ENCODE measurements at places on chromosomes 2 and 18.

GRCh38 chr18:37612524-37613252 is 47.1 kb upstream of the CELF4 start:
- DNase-seq = no peak

GRCh38 chr2:19484736-19485135 is 126.3 kb upstream of the OSR1 start:
- DNase-seq = no peak

DNA sequence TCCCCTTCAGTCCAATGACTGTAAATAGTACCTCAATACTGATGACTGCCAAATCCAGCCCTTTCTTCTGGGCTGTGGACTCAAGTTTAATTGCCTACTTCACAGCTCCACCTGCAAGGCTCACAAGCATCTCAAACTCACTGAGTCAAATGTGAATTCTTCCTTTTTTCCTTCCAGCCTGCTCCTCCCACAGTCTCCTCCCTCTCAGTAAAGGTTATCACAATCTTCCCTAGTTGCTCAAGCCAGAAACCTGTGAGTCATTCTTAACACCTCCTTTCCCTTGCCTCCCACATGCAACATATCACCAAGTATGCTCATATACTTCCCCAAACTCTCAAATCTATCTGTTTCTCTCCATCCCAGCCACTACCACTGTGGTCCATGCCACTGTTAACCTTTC is 3.7 kb upstream of the MFSD6 start:
- no peak for DNase-seq

DNA sequence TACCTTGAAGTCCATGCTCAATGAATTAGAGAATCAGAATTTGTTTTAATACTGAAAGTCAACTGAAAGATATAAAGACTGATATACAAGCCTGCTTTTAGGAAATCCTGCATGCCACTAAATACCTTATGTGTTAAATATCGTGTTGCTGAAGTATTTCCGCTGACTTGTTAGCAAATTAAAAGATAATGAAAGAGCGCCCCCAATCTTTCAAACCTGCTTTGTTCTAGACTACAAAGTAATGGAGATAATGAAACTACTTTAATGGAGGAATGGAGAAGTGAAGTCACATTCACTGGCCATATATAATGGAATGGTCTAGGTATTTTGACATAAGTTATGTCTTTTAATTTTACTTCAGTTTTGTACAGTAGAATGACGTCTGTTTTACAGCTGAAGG is 95.7 kb downstream of the ASXL3 start:
- no peak for DNase-seq

- DNase-seq = no peak
Measured at GRCh38 chr2:186031229-186031628, 292.6 kb downstream of the FSIP2 start.

DNA sequence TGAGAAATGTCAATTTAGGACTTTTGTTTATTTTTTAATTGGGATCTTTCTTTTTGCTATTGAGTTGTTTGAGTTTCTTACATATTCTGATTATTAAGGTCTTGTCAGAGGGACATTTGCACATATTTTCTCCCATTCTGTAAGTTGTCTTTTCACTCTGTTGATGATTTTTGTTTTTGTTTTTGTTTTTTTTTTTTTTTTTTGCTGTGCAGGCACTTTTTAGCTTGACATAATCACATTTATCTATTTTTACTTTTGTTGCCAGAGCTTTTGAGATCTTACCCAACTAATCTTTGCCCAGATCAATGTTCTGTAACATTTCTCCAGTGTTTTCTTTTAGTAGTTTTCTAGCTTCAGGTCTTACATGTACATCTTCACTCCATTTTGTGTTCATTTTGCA is 166.6 kb downstream of the EPHA4 start:
- no peak for DNase-seq

DNA sequence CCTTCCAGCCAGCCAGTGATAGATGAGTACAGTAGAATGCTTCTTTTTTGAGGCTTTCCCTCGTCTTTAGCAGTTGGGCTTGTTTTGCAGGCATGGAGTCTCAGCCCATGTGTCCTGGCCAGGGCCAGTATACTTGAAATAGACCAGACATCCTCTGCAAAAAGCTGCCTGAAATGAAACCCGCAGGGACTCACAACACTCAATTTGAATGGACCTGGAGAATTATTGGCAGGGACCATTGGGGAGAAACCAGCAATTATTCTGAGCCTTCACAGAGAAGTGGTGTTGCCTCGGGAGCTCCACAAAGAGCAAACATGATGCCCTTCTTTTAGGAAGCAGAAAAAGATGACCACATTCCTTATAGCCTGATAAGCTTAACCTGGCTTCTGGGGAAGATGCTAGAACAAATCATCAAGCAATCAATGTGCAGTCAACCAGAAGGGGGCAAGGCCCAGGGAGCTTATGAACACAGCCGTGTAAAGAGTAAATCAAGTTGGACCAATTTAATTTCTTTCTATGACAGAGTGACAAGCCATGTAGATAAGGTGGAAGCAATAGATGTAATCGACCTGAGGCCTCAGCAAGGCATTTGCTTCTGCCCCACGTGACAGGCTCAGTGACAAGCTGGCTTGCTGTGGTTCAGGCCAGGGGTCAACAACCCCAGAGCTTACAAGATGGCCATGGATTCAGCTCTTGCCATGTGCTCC is 42.1 kb downstream of the BOD1L2 start:
- no peak for DNase-seq

- DNase-seq = no peak
Measured at GRCh38 chr2:241763551-241764274, 12.9 kb upstream of the GAL3ST2 start.

GRCh38 chr18:6044773-6045172 is 149.5 kb upstream of the TMEM200C start:
- no peak for DNase-seq

DNA sequence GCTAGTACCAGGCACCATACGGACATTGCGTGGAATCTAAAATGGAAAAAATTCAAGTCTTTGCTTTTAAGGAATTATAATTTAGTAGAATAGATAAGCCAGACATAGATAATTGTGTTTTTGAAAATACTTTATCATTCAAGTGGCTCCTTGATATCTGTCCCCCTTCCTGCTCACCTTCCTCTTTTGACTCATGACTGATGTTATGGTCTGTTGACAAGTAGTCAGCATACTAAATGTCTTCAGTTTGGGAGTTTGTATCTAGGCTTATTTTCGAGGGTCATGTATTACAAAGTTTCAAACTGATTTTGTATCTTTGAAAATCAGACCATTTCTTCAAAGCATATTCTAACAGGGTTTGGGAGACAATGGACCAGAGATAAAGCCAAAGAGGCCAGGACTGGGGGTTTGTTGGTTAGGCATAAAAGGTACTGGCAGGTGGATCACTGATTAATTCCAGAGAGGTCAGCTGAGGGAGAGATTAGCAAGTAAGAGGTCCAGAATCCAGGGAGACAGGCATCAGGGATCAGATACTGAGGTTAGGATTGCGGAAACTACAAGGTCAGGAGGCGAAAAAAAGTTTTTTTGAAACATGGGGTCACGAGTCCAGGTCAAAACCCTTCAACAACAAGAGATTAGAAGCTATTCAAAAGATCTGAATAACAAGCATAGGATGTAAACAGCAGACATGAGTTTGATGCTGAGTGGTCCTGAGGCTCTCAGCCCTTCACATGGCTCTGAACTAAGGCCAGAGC is 31.5 kb upstream of the KLHL14 start:
- DNase-seq = no peak

- DNase-seq = peak; percentile 66
Measured at GRCh38 chr2:101205521-101206479, 46.9 kb upstream of the CNOT11 start.

- no peak for DNase-seq
Measured at GRCh38 chr2:99490623-99491461, 1.0 kb upstream of the REV1 start.

DNA sequence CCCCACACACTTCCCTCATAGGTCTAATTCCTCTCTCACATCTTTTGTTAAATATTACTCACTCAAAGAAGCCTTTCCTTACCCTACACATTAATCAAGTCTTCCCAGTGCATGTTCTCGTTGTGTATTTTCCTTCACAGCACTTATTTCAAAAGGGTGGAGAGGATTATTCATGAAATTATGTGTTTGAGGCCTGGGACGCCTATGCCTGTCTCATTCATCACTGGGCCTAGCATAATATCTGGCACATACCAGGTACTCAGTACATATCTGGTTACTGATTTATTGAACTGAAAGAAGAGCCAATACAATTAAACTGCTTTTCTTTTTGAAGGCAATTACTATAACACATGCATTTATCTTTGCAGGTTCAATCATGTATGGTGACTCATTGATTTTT is 15.1 kb upstream of the MALL start:
- DNase-seq = no peak

GRCh38 chr2:137237055-137237454 is 471.7 kb downstream of the THSD7B start:
- DNase-seq = no peak

DNA sequence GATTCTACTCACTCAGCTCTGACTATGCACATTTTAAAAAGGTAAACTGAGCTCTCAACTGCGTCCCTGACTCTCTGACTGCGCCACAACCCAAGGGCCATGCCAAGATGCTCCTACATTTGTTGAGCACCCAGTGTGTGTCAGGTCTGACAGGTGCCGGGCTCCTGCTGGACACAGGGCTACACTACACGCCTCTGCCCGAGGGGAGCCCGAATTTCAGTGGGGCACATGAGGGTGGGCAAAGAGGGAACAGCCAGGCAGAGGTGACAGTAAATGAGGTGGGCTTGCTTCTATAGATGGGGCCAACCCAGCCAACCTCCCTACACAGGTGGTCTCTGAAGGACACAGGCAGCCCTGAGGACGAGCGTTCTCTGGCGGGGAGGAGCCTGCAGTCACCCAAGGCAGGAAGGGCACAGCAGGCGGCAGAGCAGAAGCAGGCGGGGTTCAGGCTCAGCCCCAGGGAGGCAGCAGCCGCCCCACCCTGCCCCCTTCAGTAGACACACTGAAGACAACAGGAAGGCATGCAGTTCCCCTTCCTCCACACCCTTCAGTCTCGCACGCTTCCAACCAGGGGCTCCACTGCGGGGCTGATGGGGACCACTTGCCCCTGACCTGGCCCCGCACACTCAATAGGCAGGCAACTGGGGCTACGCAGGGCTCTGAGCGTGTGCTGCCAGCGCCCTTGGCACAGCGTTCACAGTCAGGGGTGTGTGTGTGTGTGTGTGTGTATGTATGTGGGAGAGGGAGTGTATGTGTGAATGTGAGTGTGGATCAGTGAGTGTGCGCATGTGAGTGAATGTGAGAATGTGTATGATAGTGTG is 98.4 kb downstream of the UXS1 start:
- DNase-seq = no peak

DNA sequence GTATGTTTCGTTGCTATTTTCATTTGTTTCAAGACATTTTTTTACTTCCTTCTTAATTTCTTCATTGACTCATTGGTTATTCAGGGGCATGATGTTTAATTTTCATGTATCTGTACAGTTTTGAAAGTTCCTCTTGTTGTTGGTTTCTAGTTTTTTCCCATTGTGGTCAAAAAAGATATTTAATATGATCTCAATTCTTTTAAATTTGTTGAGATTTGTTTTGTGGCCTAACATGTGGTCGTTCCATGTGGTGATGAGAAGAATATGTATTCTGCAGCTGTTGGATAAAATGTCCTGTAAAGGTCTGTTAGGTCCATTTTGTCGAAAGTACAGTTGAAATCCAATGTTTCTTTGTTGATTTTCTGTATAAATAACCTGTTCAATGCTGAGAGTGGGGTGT is 110.3 kb upstream of the MAP4K4 start:
- no peak for DNase-seq

GRCh38 chr18:75219745-75220375 is 9.3 kb downstream of the TSHZ1 start:
- no peak for DNase-seq

DNA sequence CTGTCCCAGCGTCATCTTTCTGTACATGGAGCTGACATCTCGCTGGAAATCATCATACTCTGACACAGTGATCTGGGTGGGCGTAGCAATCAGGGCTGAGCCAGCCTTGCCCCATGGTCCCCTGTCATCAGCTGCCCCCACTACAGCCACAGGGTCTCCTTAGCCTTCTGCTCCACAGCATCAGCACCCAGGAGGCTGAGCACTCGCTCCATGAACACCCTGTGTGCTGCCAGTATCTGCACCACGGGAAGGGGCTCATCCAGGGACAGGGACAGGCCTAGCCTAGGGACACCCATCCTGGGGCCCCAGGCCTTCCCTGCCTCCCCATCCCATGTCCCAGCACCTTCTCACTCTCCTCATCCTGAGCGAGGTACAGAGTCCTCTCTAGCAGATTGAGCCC is 11.4 kb downstream of the ALPG start:
- DNase-seq = no peak

- no peak for DNase-seq
Measured at GRCh38 chr2:215557701-215558100, 121.8 kb upstream of the FN1 start.

DNA sequence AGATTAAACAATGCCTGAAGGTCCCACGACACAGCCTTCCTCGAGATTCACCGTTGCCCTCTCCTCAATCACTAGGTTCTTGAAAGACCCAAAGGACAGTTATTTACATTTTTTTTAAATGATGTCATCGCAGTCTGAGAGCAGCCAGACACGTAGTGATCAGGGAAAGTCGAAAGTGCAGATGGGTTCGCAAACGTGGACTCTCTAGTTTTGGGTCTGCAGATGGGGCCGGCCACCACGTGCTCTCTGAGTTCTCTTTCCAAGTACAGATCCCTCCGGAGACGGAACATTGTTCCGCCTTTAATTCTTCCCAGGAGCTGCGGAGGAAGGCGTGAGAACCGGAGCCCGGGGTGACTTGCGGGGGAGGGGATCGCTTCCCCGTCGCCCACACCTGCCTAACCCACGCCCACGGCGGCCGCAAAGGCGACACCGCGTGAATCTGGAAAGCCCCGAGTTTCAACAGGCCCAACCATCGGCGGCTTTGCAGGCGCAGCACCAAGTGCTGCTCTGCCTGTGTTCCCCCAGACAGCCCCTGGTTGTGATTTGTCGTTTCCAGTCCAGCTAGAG is 54.3 kb downstream of the PKDCC start:
- no peak for DNase-seq

- DNase-seq = no peak
Measured at GRCh38 chr2:16319551-16320121, 346.0 kb downstream of the CYRIA start.

- DNase-seq = no peak
Measured at GRCh38 chr2:146867477-146867986, 977.3 kb upstream of the ACVR2A start.

DNA sequence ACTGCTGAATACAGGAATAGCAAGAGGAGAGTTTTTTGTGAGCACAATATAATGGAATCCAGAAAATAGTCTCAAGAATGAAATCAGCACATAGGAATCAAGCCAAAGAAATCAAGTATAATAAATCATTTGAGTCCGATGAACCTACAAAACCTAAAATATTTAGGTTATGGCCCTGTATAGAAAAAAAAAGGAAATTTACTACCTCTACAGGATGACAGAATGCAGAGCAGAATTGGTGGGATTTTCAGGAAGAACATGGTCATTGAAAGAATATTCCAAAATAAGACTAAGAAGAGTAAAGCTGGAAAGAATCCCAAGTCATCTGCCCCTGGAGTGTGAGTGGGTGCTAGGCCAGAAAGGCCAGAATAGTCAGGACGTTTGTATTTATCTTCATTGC is 1041.2 kb upstream of the CDH2 start:
- no peak for DNase-seq

GRCh38 chr2:166090346-166090745 is 37.5 kb downstream of the SCN1A start:
- no peak for DNase-seq

Data from NCI-H345 (cell line).